GM12892 (cell line): ENCODE measurements at places on chromosomes 7 and 10.

- DNase-seq: no peak
Measured at GRCh38 chr10:16947069-16947468, 129.8 kb upstream of the RSU1 start.

GRCh38 chr10:90985321-90985933 is 64.5 kb upstream of the ANKRD1 start:
- no peak for DNase-seq

GRCh38 chr10:85446827-85447226 is 919.8 kb downstream of the GRID1 start:
- DNase-seq: no peak

DNA sequence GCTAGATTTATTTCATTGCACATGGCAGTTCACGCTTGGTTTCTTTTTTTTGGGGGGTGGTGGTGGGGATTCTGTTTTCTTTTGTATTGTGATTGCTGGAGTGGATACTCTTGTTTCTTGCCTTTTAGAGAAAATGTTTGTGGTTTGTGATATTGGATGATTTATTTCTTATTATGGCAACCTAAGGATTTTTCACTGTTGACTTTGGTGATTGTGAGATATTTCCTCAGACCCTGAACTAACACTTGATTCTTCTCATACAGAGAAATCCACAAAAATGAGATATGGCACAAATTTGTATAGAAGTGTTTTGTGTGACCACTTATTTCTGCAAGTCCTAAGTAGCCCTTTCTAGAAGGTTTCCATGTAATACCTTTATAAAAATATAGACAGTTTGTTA is 871.1 kb downstream of the LRMDA start:
- DNase-seq: no peak
